ENCODE measurements at places on chromosomes 1 and 21.
A peak's percentile ranks its signal among the peaks of the same experiment; 100 is the strongest.

DNA sequence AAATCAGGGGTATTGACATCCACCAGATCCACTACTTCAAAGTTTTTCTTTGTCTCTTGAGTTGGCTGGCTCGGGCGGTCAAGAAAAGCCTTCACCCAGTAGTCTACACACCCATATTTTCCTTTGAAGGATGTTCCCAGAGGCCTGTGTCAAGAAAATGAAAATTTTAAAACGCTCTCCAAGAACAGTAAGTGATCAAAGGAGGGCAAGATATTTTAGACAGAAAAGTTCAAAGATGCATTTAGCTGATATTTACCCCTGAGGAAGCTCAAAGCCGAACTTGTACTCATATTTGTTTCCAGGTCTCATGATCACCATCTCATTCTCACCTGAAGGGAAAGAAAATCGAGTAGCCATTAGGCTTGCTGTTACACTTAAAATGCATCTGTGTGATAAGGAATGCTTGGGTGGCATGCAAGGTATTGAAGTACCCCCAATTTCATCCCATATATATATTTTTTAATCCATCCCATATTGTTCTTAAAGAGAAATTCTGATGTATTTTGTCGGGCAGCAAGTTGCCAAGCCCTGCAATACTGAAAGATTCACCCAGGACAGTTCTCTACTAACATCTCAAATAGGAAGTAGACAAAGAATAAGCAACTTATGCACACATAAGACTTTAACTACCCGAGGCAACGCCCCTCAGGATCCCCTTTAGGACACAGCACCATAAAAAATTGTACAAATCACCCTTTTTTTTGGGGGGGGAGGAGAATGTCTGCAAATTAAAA is 1.1 kb downstream of the TXNIP start:
- no peak for DNase-seq

DNA sequence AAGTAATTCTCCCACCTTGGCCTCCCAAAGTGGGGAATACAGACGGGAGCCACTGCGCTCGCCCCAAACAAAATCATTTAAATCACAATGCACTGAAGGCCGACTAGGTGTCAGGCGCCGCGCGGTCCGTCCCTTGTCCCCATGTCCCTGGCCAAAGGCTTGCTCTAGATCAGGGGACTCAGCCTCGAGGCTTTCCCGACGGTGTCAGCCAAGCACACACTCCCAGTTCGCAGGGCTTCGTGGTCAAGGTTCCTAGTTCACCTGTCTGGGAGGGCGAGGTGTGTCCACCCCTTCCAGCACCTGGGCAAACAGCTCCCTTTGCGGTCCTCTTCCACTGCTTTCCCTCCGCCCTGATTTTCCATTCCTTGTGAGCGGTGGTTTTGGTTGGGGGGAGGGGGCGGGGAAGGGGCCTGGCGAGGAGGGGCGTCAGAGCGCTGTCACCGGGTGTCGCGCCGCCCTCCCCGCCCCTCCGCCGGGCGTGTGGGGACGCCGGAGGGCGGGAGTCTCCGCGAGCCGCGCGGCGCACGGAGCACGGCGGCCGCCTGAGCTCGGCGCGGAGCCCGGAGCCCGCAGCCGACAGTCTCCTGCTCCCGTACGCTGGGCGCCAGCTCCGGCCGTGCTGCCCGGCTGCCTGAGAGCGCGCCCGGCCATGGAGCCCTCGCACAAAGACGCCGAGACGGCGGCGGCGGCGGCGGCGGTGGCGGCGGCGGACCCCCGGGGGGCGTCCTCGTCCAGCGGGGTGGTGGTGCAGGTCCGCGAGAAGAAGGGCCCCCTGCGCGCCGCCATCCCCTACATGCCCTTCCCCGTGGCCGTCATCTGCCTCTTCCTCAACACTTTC is at the start of gene STUM:
Gene STUM, plus strand, starts transcription at position 509 of the 838 bp plus-strand sequence. Its CDS starts 141 bp downstream, at position 650.
- peak; percentile 70 for DNase-seq

DNA sequence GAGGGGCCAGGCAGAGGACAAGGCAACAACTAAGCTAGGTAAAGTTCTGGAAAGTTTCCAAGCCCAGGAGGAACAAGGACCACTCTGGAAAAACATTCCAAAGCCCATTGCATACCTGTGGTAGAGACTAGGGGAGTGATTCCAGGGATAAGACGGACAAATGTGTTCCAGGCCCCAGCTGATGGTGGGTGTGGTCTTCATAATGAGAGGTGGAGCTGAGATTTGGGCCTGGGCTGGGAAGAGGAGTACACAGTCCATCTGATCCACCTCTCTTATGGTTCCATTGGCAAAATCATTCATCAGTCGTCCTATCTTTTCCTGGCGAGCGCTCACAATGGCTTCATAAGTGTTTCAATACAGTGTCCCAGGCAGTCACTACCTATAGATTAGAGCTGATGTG is 4.5 kb downstream of the KLHDC7A start:
- DNase-seq = no peak

DNA sequence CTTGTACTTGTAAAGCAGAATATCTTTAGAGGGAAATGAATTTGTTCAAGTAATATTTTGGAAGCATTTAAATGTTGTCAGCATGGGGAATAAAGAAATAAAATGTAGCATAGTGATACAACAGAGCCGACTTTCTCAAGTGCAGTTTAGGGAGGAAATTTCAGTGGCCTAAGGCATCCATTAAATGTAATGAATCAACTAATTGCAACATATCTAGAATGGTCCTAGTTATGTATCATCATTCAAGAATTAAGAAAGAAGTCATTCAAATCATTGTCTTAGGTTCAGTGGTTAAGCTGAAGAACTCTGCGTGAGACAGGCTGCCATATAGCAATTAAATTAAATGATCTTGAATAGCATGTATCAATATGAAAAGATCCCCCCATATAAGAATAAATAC is 360.7 kb downstream of the TBX15 start:
- DNase-seq = no peak

DNA sequence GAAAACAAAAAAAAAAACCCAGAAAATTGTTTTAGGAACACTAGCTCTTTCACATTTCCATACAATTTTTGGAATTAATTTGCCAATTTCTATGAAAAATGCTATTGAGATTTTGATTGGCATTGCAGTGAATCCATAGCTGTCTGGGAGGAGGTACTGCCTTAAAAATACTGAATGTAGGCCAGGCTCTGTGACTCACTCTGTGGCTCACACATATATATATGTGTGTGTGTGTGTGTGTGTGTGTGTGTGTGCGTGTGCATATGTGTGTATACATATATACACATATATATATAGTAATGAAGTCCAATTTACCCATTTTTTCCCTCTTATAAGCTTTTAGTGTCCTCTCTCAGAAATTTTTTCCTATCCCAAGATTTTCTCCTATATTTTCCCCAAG is 214.2 kb upstream of the DMRTA2 start:
- DNase-seq = no peak

DNA sequence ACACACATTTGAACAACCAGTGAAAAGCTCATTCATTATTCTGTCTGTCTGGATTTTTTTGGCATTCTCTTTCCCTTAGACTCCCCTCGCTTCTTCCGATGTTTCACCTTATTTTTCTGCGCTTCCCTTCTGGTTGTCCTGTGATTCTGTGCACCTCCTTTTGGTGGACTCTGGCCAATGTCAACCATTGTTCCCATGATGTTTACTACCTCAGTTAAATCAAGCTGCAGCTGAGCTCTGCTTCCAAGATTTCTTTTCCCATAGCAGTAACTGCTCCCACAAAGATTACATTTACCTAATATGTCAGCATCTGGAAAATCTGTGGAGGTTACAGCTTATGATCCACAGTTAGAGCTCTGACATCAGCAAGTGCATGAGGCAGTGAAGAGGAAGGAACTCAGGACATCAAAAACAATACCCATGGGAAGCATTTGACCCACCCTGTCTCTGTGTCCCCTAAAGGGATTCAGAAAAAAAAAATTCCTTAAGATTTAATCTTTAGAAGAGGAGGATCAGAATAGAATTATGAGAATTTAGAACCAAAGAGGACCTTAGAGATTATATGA is 69.9 kb upstream of the ADAMTS5 start:
- no peak for DNase-seq

DNA sequence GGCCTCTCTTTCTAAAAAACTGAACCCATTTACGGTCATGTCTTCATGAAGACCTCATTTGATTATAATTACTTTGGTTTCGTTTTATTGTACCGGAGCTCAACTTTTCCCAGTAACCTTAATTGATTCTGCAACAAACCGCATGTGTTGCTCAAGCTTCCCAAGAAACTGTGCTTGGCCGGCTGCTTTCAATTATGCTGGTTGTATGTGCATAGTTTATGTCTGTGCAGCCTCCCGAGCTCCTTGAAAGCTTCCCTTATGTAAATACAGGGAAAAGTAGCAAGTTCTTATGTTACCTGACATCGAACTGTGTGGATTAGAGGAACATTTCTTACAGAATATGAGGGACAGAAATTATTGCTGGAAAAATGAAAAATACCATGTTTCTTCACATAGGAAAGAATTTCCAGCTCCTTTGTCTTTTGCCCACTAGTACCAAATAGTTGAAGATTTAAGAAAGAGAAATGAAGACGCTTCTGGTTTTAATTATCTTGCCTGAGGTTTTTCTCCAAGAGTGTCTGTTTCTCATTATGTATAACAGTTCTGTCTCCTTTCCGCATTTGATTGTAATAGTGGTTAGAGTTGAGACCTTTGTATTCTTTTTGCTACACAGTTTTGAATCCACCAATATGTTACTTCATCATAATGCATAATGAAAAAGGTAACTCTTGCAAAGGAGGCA is 2.1 kb downstream of the VCAM1 start:
- DNase-seq = no peak

DNA sequence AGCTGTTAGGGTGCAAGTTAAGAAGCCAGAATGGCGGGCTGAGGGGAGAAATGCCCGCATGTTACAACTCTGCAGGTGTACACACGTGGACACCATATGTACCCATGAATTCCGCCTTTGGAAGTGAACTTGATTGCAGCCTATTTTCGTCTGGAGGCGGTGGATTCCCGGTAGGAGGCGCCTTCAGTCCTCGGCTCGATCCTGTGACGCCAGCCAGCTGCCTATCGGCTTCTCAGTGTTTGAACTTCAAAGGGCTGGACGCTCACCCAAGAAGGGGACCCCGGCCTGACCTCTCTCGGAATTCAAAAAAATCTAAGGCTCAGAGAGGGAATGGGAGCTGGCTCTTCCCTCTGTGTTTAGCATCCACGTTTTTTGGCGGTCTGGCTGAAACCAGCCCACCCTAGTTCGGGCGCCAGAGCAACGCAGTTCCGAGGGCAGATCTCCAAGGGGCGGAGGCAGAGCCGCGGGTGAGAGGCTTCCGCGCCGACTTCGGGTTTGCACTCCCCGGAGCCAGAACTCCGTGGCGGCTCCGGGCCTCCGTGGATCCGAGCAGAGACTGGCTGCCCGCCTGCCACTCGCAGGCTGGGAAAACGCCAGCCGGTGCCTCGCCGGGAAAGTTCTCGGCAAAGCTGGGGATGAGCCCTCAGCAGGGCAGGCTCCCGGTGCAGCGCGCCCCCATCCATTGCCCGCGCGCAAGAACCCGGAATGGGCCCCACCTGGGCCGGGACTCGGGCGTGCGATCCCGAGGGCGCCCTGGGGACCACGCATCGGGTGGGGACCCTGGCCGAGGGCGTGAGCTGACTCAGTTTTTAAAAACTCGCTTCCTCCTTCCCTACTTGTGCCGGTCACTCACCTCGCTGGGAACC is 996 bp upstream of the TMEM51 start:
- peak; percentile 84 for DNase-seq

- DNase-seq = no peak
Measured at GRCh38 chr1:25757846-25758185, 42.2 kb upstream of the SELENON start.

DNA sequence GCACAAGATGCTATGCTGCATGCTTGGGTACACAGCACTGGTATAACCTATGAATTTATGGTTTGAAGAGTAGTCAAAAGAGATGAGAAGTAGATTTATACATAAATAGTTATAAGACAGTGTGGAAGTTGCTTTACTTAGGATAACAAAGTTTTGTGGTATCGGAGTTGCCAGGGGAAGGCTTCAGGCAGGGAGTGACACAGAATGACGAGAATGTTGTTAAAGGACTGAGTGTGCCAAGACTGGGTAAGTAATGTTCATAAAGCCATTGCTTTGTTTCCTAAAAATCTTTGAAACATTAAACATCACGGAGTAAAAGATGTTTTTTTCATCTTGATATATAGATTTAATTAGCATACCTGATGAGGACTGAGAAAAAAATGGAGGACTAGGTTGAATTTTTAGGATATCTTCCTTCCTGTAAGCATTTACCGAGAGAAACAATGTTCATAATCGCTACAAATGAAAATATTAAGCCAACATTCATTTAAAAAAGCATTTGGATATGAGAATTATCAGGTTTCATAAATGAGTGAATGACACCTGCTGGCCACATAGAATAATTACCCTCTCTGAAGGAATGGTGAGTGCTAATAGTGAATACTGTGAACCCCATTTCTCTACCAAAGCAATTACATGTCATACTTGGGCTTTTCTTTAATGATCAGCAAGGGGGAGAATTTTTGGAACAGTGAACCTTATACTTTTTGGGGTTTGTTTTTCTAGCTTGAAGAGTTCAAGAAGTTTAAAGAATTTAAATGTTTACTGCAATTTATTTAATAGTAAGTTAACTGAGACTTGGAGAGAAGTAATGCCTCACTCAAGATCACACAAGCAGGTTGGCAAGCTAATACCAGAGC is 28.4 kb downstream of the EXTL2 start:
- DNase-seq = peak; percentile 74

GRCh38 chr1:212671342-212672031 is 28.2 kb downstream of the BATF3 start:
- DNase-seq = peak; percentile 97

DNA sequence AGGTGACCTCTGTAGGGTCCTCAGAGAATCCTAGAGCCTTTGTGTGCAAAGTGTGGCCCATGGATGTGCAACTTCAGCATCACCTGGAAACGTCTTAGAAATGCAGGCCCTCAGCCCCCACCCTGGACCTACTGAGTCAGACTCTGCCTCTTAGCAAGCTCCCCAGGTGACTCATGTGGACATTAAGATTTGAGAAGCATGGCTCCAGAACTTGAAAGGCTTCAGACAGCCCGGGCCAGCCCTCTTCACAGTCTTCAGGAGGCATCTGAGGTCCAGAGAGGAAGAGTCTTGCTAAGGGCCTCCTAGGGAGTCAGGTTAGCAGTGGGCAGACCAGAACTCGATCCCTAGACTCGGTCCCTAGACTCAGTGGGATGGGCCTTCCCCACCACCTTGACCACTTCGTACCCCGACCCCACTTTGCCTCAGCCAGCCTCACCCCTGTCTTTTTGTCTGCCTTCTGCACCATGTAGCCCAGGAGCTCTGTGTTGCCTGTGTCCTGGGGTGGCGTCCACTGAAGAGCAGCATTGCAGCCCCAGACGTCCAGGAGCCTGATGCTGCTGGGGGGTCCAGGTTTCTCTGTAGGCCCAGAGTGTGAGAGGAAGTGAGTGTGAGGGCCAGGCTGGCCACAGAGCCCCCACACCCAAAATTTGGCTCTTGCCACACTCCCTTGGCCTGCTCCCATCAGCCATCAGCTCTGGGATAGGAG is 4.8 kb downstream of the MYBPH start:
- DNase-seq = no peak

GRCh38 chr1:223819730-223820514 is 25.8 kb downstream of the TP53BP2 start:
- no peak for DNase-seq

GRCh38 chr1:173048621-173049321 is 2.0 kb downstream of the TNFSF18 start:
- DNase-seq = peak; percentile 65

GRCh38 chr21:40271164-40271563 is 403.9 kb downstream of the PCP4 start:
- DNase-seq = no peak
